HuH-7 (cell line): ENCODE measurements at places on chromosomes 16 and 17.

- DNase-seq: no peak
These were observed 114.7 kb downstream of the NOG start for GRCh38 chr17:56708220-56708558.

GRCh38 chr17:2309338-2310154 lies 5.8 kb downstream of the SRR start:
- no peak for DNase-seq

GRCh38 chr16:77540646-77541045 lies 105.8 kb upstream of the ADAMTS18 start:
- no peak for DNase-seq

DNA sequence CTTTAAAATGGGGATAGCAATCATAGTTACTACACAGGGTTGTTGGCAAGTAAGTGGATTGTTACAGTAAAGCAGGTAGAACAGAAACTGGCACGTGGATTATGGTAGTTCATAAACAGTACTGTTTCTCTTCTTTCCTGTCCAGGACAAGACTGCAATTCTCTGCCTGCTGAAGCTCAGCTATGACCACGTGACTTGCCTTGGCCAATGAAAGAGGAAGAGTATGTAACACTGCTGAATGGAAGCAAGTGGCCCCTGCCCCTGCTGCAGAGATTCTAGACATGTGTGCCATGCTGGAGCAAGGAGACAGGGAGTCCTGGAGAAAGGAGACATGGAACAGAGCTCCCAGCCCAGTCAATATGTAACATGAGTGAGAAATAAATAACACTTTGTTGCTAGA lies 66.6 kb upstream of the TOX3 start:
- DNase-seq: no peak

DNA sequence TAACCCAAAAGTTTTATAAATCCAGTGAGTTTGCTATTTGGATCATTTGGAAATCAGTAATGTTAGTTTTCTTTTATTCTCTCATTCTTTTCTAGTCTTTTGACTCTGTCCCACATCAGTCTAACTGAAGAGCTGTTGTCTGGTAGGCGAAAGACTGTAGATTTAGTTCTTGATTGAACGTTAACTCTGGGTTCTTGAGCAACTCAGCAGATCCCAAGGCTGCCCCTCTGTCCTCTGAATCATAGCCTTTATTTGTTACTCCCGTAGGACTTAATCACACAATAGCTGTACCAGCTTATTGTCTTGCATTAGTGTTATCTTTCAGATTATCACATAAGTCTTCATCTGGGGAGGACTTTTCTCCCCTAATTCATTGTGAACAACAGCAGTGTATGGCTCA lies 119.3 kb upstream of the TOM1L1 start:
- DNase-seq: no peak

DNA sequence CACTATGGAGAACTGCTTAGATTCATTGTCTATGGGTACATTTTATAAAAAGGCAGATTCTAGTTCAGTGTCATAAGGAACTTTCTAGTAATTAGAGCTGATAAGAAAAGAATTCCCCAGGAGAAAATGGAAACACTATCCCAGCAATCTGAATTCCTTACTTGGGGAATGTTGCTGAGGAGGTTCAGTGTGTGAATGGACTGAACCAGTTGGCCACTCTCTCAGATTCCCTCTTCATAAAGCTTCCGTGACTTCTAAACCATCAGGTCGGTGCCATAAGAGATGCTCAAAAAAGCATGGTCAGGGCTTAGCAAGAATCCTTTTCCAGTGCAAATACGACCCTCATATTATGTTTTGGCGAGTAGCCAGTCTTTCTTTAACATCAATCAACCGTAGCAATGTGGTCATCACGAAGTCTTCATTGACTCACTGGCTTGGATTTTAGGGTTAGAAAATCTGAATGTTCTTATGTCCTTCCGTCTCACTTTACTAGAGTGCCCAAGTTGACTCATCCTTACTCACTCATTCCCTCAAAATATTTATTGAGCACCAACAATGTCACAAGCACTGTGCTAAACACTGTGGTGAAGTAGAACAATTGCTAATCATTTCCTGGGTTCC lies 102.7 kb upstream of the HLF start:
- no peak for DNase-seq

- no peak for DNase-seq
These were observed 2.9 kb downstream of the SLC13A5 start for GRCh38 chr17:6710317-6710716.

DNA sequence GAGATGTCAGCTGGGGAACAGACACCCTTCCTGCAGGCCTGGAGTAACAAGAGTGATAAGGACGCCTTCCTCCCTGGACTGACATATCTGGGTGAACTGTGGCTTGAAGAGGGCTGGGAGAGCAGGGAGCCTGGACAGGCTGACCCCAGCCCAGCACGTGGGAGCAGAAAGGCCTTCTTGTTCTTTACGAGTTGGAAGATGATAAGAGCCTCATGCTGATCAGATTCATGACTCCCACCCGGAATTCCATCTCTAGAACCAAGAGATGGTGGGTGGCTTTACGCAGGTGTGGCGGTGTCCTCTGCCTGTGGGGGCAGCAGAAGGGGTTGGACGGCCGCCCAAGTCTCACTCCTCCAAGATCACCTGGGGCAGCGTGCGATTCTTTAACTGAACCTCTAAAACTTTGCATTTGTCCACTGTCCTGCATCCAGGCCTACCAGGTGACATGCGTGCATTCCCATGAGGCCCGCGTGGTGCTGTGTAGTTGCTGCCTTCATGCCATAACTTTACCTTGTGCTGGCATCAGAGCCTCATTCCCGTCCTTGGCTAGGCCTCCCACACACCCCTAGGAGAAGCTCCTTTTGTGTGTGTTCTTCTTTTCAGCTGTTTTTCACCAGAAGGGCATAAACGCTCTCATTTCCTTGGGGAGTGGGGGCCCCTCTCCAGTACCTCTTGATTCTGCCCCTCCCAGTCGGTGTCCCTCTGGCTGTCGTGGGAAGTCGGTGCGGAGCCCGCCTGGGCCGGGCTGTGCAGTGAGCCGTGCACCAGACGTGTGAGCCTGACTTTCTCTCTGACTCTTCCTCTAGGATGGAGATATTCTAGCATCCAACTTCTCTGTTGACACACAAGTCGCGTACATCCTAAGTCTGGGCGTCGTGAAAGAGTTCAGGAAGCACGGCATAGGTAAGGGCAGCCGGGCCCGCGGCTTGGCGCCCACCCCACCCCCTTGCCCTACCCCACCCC lies 13.3 kb downstream of the C16orf90 start:
- DNase-seq: no peak

DNA sequence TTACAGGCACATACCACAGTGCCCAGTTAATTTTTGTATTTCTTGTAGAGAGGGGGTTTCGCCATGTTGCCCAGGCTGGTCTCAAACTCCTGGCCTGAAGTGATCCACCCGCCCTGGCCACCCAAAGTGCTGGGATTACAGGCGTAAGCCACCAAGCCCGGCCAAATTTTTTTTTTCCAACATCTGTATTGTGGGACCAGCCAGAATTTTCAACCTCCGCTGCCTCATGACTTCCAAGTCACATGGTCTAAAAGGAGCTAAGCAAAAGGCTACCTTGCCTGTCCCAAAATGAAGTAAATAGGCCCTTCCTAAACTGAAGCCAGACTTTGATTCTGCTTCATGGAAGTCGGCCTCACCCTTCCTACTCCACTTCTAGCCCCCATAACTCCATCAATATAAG lies 4.2 kb upstream of the SPAG7 start:
- no peak for DNase-seq

DNA sequence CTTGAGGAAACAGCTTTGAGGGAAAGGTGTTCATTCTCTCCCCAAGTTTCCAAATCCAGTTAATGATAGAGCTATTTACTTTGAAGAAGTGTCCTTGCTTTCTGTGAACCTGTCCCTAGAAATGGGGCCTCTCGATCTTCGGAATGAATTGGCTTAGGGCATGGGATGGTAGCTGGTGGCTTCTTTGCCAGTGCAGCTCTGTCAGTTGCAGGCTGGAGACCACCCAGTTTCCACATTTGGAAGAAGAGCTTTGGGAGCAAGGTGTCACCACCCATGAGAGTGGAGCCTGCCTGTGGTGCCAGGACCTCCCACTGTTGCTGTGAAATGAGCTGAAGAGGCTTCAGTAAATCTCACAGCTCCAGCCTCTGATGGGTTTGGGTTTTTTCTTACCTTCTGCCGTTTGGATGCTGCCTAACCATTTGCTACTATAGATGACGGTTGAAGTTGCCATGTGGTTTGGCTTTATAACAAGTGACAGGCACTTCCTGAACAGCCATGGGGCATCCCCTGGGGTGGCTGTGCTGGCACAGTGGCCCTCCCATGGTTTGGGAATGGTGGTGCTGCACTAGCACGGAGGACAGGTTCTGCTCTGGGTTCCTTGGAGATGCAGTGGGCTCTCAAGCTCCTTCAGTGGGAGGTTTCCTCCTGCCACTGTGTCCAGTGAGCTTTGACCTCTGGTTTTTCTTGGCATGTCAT lies 19.5 kb upstream of the SLC5A10 start:
- DNase-seq: no peak

- no peak for DNase-seq
These were observed 35.2 kb upstream of the KIFC3 start for GRCh38 chr16:57837305-57838125.

GRCh38 chr16:13351181-13351580 lies 449.8 kb downstream of the SHISA9 start:
- no peak for DNase-seq

DNA sequence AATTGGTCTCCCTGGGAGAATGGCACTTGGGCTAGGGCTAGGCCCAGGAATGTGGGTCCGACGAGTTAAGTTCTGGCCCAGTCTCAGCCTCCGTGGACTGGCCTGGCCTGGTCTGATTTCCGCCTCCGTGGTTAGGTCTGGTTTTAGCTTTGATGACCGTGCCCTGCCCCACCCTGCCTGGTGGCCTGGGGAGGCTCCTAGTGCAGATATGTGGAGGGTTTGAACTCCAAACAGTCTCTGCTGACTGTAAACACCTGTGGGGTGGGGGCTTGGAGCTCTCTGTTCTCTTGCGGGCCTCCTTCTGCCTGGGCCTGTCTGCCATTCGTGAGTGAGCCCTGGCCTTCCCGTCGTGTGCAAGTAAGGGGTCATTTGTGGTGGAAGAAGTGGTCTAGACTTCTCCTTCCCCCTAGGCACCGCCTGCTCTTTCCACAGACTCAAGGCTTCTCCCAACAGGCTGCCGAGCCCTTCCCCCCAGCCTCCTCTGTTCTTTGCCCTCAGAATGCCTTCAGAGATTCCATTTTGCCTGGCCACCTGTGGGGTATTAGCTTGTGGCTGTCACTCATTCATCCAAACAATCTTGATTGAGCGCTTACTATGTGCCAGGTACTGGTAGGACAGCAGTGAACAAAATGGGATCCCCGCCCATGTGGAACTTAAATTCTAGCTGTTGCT lies 1.6 kb downstream of the ATP6V0C start:
- no peak for DNase-seq

DNA sequence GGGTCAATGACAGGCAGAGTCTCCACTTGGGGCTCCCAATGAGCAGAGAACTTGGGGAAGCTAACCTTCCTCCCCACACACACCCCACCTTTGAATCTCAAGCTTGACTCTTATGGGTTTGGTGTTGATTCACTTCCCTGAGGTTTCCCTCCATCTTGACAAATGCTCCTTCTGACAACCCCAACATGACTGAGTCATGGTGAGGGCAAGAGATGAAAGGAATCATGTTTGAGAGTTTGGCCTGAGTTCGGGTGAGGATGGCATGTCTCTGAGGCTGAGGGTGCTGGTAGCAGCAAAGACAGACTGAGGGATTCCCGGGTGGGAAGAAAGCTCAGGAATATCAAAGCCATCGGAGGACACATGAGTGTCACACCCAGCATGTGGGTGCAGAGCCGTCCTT lies 18.7 kb downstream of the KRT9 start:
- DNase-seq: no peak

DNA sequence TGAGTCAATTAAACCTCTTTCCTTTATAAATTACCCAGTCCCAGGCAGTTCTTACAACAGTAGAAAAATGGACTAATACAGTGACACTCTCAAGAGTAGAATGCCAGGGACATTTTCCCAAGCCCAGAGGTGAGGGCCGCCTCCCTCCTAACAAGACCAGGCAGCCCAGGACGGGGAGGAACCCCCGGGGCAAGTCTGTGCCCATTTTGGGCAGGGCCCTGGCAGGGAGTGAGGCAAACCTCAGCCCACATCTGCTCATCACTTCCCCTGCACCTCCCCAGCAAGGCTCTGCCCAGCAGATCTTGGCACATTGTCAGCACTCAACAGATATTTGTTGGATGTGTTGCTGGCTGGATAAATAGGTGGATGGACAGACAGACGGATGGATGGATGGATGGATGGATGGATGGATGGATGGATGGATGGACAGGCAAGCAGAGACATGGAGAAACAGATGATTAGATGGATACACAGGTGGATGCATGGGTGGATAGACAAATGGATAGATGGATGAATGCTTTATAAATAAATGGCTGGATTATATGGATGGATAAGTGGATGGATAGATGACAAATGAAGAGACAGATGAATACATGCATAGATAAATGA lies 271.3 kb downstream of the PARN start:
- DNase-seq: no peak

GRCh38 chr16:454397-454940 lies 29.0 kb downstream of the RAB11FIP3 start:
- DNase-seq: no peak

DNA sequence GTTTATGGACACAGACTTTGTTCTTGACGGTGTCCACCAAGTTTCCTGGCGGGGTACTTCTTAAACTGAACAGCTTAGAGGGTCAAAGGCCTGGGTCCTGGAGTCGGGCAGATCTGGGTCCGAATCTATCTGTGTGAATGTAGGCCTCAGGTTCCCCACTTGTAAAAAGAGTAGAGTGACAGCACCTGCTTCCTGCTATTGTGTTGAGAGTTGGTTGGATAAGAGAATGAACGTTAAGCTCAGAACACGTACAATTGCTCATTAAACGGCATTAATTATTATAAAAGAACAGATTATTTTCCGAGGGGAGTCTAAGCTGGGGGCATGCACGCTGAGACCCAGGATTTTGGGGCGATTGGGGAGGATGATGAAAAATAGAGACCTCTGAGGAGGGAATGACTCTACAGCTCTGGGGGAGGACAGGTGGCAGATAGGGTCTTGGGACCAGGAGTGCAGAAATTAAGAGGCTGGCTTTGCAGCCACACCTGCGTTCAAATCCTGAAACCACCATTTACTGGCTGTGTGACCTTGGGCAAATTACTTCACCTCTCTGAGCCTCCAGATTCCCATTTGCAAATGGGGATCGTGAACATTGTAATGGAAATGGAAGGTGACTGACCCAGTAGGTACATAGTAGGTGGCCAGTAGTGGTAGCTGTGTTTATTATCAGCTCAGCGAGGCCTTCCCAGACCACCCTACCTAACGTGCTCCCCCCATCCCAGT lies 862 bp downstream of the CLEC16A start:
- no peak for DNase-seq

DNA sequence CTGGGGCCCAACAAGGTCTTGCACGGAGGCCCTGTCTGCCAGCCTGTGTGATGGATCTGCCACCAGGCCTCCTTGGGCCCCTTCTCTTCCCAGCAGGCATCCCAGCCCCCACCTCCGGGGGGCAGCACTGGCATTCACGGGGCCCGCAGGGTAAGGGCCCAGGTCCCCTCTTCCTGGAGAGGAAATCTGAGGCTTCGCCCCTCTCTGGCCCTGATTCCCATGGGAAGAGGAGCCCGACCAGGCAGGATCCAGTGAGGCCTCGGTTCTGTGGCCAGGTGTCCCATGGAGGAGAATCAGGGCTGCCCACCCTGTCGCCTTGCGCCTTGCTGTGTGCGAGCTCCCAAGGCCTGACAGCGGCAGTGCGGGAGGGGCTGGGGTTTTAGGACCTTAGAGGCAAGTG lies 48.4 kb downstream of the PDPK1 start:
- peak; percentile 30 for DNase-seq
